ENCODE measurements at places on chromosomes 5 and 9.

GRCh38 chr5:118552146-118552545 is 436.2 kb downstream of the DTWD2 start:
- no peak for DNase-seq

GRCh38 chr5:84383816-84384603 is 670 bp downstream of the EDIL3 start:
- DNase-seq, result peak; percentile 6

GRCh38 chr9:94269264-94269663 is 10.2 kb downstream of the ZNF169 start:
- no peak for DNase-seq

DNA sequence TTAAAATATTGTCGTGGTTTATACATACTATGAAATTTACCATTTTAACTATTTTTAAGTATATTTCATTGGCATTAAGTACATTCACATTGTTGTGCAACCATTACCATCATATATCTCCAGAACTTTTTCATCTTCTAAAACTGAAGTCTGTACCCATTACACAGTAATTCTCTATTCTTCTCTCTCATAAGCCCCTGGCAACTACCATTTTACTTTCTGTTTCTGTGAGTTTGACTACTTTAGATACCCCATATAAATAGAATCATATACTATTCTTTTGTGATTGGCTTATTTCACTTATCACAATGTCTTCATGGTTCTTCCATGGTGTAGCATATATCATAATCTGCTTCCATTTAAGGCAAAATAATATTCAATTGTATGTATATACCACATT is 30.3 kb downstream of the NDUFS4 start:
- DNase-seq, result no peak

DNA sequence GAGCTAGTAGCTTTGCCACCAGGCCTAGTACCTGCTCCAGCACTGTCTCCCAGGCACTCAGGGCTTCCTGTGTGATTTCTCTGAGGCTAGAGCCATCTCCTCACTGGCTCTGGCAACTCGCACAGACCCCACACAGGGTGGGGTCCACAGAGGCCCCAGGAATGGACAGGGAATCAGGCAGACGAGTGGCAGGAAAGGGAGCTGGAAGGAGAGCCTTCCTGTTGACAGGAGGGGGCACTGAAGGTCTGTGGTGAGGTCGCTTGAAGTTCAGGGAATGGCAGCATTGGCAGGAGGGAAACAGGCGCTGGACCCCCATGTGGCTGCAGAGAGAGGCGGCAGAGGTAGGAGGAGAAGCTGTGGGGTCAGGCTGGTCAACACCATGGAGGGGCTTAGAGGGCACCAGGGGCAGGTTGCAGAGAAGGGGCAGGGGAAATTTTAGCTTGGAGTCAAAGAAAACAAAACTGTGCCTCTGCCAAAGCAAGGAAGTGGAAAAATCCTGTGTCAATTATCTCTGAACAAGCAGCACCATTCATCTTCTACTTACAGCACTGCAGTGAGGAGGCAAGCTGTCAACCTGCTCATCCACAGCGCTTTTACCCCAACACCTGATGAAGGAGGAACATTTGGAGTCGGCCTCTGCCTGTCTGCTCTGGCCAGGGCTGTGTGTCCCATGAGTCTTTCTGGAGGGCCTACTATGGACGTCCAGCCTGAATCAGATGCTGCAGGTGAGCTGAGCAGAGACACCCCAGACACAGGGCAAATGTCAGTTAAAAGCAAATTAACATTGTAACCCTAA is 270.2 kb downstream of the FSTL4 start:
- no peak for DNase-seq
